ENCODE measurements at places on chromosomes 7 and 10.

DNA sequence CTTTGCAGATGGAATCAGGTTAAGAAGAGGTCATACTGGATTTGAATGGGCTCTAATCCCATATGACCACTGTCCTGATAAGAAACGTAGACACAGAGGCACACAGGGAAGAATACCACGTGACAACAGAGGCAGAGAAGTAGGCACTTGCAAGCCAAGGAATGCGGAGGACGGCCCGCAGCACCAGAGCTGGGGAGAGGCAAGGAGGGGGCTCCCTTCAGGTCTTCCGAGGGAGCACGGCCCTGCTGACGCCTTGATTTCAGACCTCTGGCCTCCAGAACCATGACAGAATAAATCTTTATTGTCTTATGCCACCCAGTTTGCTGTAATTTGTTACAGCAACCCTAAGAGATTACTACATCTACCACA lies 44.7 kb upstream of the TMEM213 start:
- peaks cover 47% of the 10 kb centered on the region for H3K4me1 ChIP-seq
- no peak overlapping the region for H3K27ac ChIP-seq
- H3K27me3 ChIP-seq, result peaks cover 7% of the 10 kb centered on the region
- no peak for DNase-seq

- peaks cover 3% of the 10 kb centered on the region for H3K27me3 ChIP-seq
- DNase-seq, result no peak
- no peaks in the 10 kb centered on the region for H3K36me3 ChIP-seq
- H3K27ac ChIP-seq, result no peak overlapping the region
- no peaks in the 10 kb centered on the region for H3K4me1 ChIP-seq
- H3K4me3 ChIP-seq, result no peak overlapping the region
Observed at GRCh38 chr10:25974897-25975459, 40.9 kb downstream of the MYO3A start.

GRCh38 chr7:462173-463103 lies 57.2 kb downstream of the PDGFA start:
- peaks cover 49% of the 10 kb centered on the region for H3K4me1 ChIP-seq
- H3K4me3 ChIP-seq, result no peak overlapping the region
- DNase-seq, result no peak

DNA sequence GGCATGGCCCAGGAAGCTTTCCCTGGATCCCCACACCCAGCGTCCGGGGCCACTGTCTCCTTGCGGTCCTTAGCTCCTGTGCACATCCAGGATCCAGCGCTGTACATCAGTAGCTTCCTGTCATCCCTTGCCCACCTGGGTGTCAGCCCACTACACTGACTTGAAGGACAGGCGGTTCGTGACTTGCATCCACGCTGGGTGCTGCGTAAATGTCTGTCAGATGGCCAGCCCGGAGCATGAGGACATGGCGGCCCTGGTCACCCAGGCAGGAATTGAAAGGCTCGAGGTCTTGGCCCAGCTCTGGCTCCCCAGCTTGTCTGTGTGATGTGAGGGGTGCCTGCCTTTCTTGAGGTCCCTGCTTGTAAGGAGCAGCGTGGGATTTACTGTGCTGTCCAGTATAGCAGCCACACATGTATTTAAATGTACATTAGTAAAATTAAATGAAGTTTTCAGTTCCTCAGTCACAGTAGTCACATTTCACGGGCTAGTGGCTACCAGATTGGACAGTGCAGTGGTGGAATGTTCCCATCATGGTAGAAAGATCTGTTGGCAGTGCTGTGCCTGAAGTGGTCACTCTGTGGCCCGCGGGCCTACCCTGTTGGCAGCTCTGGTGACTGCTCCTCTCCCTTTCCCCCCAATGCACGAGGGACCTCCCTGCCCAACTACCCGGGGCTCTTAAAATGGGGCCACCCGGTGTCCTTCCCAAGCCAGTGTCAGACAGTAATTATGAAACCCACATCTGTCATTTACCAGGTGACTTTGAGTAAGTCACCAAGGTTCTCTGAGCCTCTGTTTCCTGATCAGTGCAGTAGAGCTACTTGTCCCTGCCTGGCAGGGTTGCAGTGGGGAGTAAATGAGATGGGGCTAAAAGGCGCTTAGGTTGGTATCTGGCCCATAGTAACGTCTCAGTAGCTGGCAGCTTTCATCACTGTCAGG lies 97.8 kb upstream of the PPIF start:
- no peaks in the 10 kb centered on the region for H3K36me3 ChIP-seq
- DNase-seq, result no peak
- peaks cover 52% of the 10 kb centered on the region for H3K4me1 ChIP-seq
- H3K27me3 ChIP-seq, result peaks cover 3% of the 10 kb centered on the region
- H3K4me3 ChIP-seq, result no peak overlapping the region

DNA sequence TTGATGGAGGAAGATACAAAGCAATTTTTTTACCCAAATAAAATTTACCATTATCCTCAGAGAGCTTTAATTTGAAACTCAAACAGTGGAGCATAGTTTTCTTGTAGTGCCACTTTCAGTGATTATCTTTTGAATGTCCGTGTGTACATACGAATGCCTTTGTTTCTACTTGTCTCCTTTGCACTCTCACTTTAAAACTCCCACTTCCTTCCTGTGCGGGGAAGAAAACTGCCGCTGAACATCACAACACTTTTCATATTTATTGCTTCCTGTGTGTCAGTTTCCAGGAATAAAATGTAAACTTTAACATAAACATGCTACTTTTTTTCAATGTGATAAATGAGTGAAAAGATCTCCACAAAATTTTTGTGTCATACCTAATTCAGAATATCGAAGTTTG lies 102.4 kb downstream of the SEMA3A start:
- peaks cover 44% of the 10 kb centered on the region for H3K4me1 ChIP-seq
- H3K27me3 ChIP-seq, result no peaks in the 10 kb centered on the region
- peaks cover 4% of the 10 kb centered on the region for H3K36me3 ChIP-seq
- H3K4me3 ChIP-seq, result peak overlapping the region; percentile 49
- peak overlapping the region; percentile 92 for H3K27ac ChIP-seq

DNA sequence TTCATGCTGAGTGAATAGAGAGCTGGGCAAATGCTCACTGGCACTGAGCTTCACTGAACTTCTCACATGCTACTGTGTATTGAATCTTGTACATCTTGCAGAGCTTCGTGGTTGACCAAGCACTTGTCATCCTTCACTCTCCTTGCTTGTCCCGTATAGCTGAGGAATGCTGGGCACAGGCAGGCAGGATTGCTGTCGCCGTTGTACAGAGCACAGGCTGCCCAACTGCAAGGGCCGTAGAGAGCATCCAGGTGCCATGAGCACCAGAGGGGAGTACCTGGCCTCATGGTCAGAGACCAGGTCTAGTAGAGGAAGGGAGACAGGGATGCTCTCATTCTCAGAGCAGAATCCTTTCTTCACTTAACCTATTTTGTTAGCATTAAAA lies 99.8 kb upstream of the RET start:
- no peak for DNase-seq
- H3K4me3 ChIP-seq, result no peak overlapping the region
- H3K27ac ChIP-seq, result no peak overlapping the region
- H3K27me3 ChIP-seq, result peaks cover 9% of the 10 kb centered on the region

- H3K36me3 ChIP-seq, result no peaks in the 10 kb centered on the region
- no peak for DNase-seq
- peaks cover 19% of the 10 kb centered on the region for H3K27me3 ChIP-seq
- H3K4me3 ChIP-seq, result no peak overlapping the region
- H3K27ac ChIP-seq, result no peak overlapping the region
Observed at GRCh38 chr10:70399177-70399576, 4.8 kb upstream of the EIF4EBP2 start.

GRCh38 chr7:26685606-26686005 lies 178.8 kb downstream of the SKAP2 start:
- peaks cover 98% of the 10 kb centered on the region for H3K4me1 ChIP-seq
- H3K36me3 ChIP-seq, result no peaks in the 10 kb centered on the region
- no peak overlapping the region for H3K4me3 ChIP-seq

- H3K27me3 ChIP-seq, result peaks cover 10% of the 10 kb centered on the region
- H3K27ac ChIP-seq, result no peak overlapping the region
- no peaks in the 10 kb centered on the region for H3K4me1 ChIP-seq
- no peaks in the 10 kb centered on the region for H3K36me3 ChIP-seq
Observed at GRCh38 chr7:103752995-103753394, 236.5 kb downstream of the RELN start.

DNA sequence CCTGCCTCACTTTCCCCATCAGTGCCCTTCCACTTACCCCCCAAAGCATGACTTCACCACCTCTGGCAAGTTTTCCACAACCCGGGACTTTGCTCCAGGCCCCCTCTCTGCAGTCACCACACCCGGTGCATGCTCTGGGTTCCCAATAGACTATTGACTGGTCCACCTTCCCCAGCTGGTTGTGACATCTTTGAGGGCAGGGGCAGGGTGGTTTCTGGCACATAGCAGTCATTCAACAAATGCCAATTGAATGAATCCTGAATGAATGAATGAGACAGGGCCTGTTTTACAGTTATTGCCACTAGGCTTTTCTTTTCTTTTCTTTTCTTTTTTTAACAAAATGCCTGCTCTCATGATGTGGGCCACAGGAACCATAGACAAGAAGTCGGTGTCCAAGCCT lies 28.8 kb upstream of the DOCK1 start:
- peaks cover 36% of the 10 kb centered on the region for H3K4me1 ChIP-seq
- no peak overlapping the region for H3K4me3 ChIP-seq
- DNase-seq, result no peak
- H3K27ac ChIP-seq, result no peak overlapping the region

GRCh38 chr10:78516756-78517155 lies 483.1 kb downstream of the RPS24 start:
- peaks cover 22% of the 10 kb centered on the region for H3K4me1 ChIP-seq
- no peak overlapping the region for H3K27ac ChIP-seq
- DNase-seq, result no peak
- peaks cover 11% of the 10 kb centered on the region for H3K27me3 ChIP-seq
- H3K36me3 ChIP-seq, result no peaks in the 10 kb centered on the region

- H3K4me3 ChIP-seq, result no peak overlapping the region
- H3K4me1 ChIP-seq, result peaks cover 11% of the 10 kb centered on the region
- DNase-seq, result no peak
- H3K27me3 ChIP-seq, result no peaks in the 10 kb centered on the region
Observed at GRCh38 chr10:117989962-117990361, 56.8 kb downstream of the RAB11FIP2 start.

DNA sequence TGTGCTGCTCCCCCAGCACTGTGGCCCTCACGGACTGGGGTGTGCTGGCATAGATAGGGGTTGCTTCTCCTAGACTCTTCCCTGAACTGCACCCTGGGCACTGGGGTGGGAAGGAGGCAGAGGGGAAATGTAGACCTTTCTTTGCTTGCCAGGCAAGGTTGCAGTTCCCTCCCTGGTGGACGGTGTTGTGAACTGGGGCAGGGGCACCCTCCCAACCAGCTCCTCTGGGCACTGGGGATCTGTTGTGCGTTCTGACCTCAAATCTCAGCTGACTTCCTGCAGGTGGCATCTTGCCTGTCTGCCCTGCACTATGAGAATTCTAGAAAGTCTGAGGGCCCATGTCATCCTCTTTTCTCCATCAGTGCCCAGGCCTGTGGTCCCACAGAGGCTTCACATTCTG lies 53.9 kb downstream of the ARHGAP22 start:
- no peak for DNase-seq
- H3K4me3 ChIP-seq, result no peak overlapping the region
- no peak overlapping the region for H3K27ac ChIP-seq
- no peaks in the 10 kb centered on the region for H3K36me3 ChIP-seq
- peaks cover 6% of the 10 kb centered on the region for H3K27me3 ChIP-seq

GRCh38 chr7:117072620-117073118 lies 119.4 kb downstream of the ST7 start:
- no peak for DNase-seq
- no peak overlapping the region for H3K4me3 ChIP-seq
- H3K36me3 ChIP-seq, result peaks cover 6% of the 10 kb centered on the region
- H3K4me1 ChIP-seq, result peaks cover 14% of the 10 kb centered on the region

GRCh38 chr10:112539340-112539739 lies 92.3 kb downstream of the VTI1A start:
- no peaks in the 10 kb centered on the region for H3K27me3 ChIP-seq
- H3K36me3 ChIP-seq, result peaks cover 41% of the 10 kb centered on the region
- no peak for DNase-seq

DNA sequence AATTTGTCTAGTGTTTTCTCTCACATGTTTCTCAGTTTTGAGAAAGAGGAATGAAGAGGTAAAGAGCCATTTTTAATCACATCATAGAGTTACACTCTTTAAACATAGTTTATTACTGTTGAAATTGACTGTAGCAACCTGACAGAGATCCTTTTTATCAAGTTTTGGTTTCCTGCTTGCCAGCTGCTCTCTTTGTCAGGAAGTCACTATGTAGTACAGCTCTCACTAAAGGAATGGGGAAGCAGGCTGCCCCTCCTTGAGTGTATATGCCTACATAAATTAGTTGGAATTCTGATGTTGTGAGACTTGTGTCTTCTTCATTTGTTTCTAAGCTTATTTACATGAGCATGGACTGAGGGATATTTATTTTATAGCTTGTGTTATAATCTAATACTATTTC lies 1274.0 kb upstream of the CELF2 start:
- H3K36me3 ChIP-seq, result no peaks in the 10 kb centered on the region
- no peak overlapping the region for H3K4me3 ChIP-seq
- no peaks in the 10 kb centered on the region for H3K4me1 ChIP-seq
- no peak for DNase-seq
- H3K27ac ChIP-seq, result no peak overlapping the region

DNA sequence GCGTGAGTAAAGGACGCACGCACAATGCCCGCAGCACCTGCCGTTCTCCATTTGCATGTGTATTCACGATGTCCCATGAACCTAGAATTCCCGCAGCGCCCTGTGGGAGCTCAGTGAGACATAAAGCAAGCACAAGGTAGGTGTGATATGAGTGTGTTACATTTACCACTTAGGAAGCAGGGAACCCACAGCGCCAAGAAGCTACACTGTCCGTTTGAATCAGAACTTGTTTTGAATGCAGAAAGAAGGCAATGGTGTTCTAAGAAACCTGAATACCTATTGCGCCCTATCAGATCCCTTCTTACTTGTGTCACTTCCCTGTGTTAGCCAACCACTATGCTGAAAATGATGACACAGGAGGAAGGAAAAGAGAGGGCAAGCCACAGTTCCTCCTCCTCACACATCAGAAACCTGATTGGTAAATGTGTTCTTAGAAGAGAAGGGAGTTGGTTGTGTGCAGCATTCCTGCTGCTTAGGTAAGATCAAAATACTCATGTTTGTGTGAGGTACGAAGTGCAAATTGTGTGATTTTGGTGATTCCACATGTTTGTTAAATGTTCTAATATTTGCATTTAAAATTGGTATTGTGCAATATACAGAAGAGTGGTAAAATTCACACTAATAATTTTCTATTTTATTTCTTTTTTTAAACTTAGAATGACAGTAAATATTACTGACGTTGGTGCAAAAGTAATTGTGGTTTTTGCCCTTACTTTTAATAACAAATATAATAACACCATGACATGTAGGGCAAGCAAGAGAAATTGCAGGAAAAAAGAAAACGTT lies 185.4 kb downstream of the SEC23IP start:
- peaks cover 43% of the 10 kb centered on the region for H3K27me3 ChIP-seq
- peak overlapping the region; percentile 50 for H3K4me3 ChIP-seq
- peaks cover 6% of the 10 kb centered on the region for H3K36me3 ChIP-seq
- peaks cover 6% of the 10 kb centered on the region for H3K4me1 ChIP-seq
- H3K27ac ChIP-seq, result no peak overlapping the region

- H3K27me3 ChIP-seq, result peaks cover 4% of the 10 kb centered on the region
- no peak overlapping the region for H3K4me3 ChIP-seq
- no peak overlapping the region for H3K27ac ChIP-seq
- DNase-seq, result no peak
- H3K4me1 ChIP-seq, result peaks cover 21% of the 10 kb centered on the region
Observed at GRCh38 chr7:130877991-130878305, 143.9 kb upstream of the KLF14 start.

GRCh38 chr10:126671402-126671975 lies 996 bp upstream of the C10orf90 start:
- H3K4me1 ChIP-seq, result peaks cover 18% of the 10 kb centered on the region
- no peak for DNase-seq
- H3K27ac ChIP-seq, result peak overlapping the region; percentile 86
- H3K4me3 ChIP-seq, result no peak overlapping the region

- H3K4me1 ChIP-seq, result peaks cover 52% of the 10 kb centered on the region
- peaks cover 6% of the 10 kb centered on the region for H3K27me3 ChIP-seq
- H3K36me3 ChIP-seq, result peaks cover 3% of the 10 kb centered on the region
- peak overlapping the region; percentile 88 for H3K27ac ChIP-seq
- H3K4me3 ChIP-seq, result peak overlapping the region; percentile 18
Observed at GRCh38 chr7:342681-343216, 52.8 kb downstream of the FOXL3 start.
